Stimulated activated CD4-positive, alpha-beta T cell treated with anti-CD3 and anti-CD28 coated beads, Interleukin-1b, Interleukin-23, amount 100 ng/mL, for 1 hour (primary cell): ENCODE measurements at places on chromosomes 12 and 14.

DNA sequence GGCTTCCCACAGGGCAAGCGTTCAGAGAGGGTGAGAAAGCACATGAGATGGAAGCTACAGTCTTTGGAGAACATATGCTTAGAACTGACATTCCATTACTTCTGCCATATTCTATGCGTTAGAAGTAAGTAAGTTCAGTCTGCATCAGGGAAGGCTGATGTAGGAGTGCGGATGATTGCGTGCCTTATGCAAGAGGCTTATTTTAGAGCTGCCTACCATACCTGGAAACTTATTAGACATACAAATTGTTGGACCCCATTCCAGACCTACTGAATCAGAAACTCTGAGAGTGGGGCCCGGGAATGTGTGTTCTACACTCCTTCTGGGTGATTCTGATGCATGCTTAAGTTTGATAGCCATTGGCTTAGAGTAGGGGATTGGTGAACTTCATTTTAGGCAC is 174.9 kb downstream of the KTN1 start:
- DNase-seq: no peak

DNA sequence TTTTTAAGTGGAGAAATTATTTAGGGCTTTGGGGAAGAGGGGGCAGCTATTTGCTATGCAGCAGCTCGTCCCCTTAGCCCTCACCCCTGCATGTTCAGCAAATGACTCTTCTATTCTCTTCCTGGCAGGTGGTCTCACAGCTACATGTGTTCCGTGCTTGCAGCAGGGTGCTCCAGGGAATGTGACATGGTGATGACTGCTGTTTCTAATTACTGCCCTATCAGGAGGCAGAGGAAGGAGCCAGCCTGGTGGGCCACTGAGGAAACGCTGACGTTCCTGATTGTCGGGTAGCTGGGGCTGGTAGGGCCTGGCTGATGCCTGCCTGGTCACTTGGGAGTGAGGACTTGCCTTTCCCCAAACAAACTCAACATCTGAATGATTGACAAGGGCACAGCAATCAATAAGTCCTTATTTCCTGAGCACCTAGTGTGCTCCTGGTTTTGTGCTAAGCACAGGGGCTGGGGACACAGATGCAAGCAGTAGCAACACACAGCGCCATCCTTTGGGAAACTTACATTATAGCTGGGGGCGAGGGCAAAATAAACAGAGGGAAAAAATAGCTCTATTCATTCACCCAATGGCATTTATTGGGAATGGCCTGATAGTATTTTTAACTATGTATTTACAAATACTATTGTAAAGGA is 377.8 kb downstream of the FUT8 start:
- DNase-seq: no peak

DNA sequence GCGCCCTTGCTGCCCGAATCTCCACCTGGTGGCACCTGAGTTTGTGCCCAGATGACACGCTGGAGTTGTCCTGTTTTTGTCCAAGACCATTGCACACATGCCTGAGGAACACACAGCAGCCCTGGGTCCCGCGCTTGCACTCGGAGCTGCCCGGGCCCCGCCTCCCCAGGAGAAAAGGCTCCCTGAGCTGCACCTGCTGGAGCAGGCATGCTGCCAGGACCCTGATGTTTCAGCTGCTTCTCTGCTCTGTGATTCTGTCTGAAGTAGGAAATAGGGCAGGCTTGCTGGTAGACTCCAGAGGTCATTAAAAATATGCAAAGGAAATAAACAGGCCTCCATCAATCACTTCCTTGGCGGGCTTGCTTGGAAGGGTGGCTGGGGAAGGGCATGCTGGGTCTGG is 271.6 kb downstream of the CACNA1C start:
- no peak for DNase-seq

- DNase-seq: no peak
Observed at GRCh38 chr12:80813820-80814219, 97.1 kb downstream of the MYF5 start.

DNA sequence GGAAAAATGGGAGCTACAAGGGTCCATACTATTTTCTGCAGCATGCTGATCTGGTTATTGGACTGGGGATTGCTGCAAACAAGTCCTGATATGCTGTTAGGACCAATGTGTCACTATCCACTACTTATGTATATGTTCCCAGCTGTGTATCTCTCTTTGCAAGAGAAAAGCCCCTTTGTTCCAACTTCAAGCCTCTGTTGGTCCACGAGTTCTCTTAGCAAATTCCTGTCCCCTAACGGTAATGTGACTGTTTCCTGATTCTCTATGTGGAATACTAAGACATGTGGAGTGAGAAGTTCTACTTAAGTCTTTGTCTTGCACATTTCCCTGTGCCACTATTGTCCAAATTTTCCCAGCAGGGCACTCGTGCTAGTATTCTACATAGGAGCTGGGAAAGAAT is 557.7 kb downstream of the FSCB start:
- DNase-seq: no peak

DNA sequence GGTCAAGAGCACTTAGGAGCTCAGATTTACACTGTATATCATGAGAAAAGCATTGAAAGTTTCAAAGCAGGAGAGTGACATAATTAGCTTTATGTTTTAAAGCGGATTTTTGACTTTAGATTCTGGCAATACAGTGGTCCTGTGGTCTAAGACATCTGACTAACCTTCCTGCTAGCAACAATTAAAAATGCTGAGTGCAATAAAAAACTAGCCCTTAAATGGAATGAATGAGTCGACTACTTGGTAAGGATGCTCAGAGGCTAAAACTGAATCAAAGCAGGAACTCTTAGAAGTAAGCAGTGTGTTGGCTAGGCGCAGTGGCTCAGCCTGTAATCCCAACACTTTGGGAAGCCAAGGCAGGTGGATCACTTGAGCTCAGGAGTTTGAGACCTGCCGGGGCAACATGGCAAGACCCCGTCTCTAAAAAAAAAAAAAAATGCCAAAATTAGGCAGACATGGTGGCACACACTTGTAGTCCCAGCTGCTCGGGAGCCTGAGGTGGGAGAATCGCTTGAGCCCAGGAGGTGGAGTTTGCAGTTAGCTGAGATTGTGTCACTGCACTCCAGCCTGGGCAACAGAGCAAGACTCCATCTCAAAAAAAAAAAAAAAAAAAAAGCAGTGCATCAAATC is 18.9 kb downstream of the BICD1 start:
- no peak for DNase-seq

- DNase-seq: no peak
Observed at GRCh38 chr12:96466939-96467751, 22.2 kb upstream of the CFAP54 start.

DNA sequence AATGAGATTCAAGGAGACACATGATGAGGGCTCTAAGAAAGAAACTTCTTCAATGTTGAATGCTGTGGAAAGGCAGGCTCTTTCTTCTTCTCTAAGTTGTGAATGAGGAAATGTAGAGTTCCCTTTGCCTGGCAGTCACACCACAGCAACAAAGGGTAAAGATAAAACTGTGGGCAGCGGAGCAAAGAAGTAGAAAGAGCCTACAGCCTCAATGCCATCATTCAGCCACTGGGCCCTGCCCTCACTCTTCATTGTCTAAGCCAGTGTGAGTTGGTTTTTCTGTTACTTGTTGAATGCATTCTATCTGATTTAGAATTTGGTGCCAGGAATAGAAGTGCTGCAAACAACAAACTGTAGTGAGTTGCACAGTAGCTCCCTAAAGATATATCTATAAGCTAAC is 12.2 kb downstream of the SDR9C7 start:
- DNase-seq: no peak

GRCh38 chr12:131380965-131381705 is 329.8 kb upstream of the SFSWAP start:
- no peak for DNase-seq

- no peak for DNase-seq
Observed at GRCh38 chr12:57069523-57069922, 9.1 kb downstream of the NEMP1 start.

- no peak for DNase-seq
Observed at GRCh38 chr12:69686731-69687130, 12.4 kb downstream of the BEST3 start.
